ENCODE measurements at places on chromosomes 16 and 17.

DNA sequence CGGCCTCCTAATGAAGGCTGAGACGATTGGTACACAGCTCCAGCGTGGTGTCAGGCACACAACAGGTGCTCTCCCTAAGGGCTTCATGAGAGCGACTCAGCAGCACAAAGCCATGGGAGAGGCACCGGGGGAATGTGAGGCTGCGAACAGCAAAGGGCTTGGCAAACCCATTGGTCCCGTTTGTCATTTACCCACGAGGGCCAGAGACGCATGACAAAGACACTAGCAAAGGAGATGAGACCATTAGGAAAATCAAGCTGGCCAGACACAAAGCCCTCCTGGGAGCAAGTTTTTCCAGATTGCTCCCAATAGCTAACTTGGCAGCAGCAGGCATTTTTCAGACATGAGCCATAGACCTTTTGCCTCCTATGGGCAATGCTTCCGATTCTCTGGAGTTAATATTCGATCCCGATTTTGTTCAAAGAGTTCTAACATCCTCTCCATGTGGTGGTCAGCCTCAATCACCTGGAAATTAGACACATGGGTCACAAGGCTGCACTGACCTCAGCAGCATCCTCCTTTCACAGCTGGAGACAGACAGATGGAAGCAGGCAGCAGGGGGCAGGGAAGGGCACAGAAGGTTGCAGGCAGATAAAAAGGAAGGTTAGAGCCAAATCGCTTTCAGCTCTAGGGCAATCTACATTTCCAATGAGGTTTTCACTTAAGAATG lies 38.2 kb downstream of the TK2 start:
- DNase-seq: no peak

DNA sequence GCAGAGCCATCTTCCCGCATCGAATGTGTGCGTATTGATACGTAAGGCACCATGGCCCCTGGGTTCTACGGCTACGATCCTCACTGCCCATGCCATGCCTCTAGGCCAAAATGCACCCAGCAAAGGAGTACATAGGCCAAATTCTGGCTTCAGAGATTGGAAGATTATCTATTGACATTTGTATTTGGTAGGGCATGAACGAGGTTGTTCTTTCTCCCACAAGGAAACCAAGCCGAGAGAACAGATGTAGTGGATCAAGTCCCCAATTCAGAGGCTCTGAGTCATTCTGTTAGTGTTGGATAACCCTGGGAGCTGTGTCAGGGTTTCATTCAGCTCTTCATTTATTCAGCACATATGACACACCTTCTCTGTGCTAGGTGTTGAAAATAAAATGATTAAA lies 36.5 kb downstream of the HOXB1 start:
- no peak for DNase-seq

- no peak for DNase-seq
These were observed at the start of gene HSF5 for GRCh38 chr17:58487589-58488427. Gene HSF5, minus strand, starts transcription at chr17:58488408. Its CDS starts 134 bp downstream, at chr17:58488274.

DNA sequence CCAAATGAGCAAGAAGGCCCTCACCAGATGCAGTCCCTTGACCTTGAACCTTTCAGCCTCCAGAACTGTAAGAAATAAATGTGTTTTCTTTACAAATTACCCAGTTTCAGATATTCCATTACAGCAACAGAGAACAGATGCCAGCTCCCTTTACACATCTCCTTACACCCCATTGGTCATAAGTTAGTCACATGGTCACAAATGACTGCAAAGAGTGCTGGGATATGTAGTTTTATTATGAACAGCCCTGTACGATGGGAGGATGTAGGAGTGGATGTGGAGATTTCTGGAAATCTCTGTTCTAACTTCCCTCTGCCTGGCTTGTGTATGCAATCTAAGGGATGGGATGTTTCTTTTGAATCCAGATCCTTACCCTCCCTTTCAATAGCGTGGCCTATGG lies 13.3 kb upstream of the RPL38 start:
- DNase-seq: peak; percentile 83

- no peak for DNase-seq
These were observed 107.1 kb downstream of the USP22 start for GRCh38 chr17:20935740-20936139.

DNA sequence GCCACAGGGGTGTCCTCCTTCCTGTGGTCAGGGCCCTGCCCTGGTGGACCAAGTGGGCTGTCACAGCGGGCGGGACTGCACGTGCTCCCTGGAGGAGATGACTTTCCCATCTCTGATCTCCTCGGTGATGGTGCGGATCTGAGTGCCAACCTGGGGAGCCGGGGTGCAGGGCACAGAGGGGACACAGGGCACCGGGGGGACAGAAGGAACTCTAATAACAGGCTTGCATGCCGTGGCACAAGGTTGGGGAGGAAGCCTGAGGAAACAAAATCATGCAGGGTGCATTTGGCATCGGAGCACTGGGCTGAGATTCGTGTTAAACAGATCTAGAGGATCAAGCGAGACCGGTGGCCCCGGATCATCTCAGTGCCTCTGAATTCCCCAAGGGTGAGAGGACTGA lies 3.4 kb downstream of the KRT36 start:
- DNase-seq: no peak

DNA sequence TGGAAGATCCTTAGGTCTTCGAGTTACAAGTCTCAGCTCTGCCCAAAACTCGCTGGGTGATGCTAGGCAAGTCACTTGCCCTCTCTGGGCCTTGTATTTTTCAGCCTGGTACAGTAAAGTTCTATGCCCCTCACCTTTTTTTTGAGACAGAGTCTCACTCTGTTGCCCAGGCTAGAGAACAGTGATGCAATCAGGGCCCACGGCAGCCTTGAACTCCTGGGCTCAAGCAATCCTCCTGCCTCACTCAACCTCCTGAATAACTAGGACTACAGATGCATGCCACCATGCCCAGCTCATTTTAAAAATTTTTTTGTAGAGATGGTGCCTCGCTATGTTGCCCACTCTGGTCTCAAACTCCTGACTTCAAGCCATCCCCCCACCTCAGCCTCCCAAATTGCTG lies 3.8 kb downstream of the MYH11 start:
- no peak for DNase-seq

GRCh38 chr16:3485821-3486505 lies 9.3 kb downstream of the C16orf90 start:
- no peak for DNase-seq

- DNase-seq: peak; percentile 22
These were observed 1.7 kb upstream of the HSBP1 start for GRCh38 chr16:83806036-83806435.

GRCh38 chr16:2840914-2841313 lies 10.8 kb downstream of the ZG16B start:
- DNase-seq: no peak

- no peak for DNase-seq
These were observed 21.6 kb downstream of the GAA start for GRCh38 chr17:80122926-80123505.

- DNase-seq: peak; percentile 82
These were observed 3.6 kb upstream of the HROB start for GRCh38 chr17:44137891-44138709.

DNA sequence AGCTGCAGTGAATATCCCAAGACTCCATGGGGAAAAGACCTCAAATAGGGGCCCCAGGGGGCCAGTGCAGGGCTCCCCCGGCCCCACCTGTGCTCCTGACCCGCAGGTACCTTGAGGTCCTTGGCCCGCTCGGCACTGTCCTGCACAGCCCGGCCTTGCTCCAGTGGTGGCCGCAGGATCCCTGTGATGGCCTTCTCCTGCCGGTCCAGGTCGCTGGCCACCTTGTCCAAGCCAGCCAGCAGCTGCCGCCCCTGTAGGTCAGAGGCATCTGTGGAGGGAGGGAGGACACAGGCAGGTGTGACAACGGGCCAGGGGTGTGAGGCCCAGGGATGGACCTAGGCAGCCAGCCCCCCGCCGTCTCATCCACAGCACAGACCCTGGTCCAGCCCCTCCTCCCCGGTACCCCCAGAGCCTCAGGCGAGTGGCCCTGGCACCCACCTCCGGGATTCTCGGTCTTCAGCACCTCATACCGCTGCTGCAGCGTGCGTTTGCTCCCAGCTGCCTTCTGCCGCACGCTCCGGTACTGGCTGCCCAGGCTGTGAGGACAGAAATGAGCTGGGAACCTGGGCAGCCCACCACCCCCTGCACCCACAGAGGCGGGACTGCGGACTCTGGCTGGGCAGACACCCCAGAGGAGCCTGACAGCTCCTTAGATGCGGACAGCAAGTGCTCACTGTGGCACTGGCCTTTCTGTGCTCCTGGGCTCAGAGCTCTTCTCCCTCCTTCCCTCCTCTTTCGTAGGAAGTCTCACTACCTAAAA lies 43.7 kb downstream of the PPL start:
- no peak for DNase-seq

DNA sequence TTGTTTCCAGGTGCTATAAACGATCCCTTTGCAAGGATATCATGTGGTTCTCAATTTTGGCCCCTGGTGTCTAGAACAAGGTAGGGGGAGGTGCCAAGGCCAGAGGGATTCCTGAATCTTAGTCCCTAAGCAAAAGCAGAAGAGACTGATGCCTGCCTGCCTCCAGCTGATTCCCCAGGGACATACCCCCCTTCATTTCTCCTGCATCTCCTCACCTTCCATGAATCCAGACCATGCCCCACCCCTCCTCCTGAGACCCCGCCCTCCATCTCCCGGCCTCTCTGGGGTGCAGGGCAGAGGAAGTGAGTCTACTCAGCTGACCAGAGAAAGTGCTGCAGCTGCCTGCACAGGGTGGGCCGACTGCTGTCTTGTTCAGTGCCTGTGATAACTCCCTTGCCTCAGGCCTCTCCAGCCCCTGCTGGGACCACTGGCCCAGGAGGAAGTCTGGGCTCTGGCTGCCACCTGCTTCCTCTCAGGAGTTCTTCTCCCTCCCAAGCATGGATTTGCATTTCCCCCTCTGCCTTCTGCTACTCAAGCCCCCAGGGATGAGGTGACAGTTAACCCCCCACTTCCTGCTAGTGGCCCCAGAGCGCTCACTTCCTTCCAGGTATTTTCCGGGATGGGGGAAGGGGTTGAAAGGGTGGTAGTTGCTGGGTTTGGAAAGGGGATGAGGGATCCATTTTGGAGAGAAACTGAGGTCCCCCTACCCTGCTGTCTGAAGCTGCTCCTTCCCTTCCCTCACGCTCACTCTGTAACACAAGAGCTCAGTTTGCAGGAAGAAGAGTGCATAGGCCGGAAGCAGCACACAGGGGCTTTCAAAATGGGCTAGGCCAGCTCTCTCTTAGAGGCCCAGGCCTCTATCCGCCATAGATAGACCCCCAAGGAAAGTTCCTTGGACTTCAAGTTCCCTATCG lies 10.5 kb upstream of the TSPOAP1 start:
- no peak for DNase-seq
